ENCODE measurements at places on chromosomes 12 and 14.

DNA sequence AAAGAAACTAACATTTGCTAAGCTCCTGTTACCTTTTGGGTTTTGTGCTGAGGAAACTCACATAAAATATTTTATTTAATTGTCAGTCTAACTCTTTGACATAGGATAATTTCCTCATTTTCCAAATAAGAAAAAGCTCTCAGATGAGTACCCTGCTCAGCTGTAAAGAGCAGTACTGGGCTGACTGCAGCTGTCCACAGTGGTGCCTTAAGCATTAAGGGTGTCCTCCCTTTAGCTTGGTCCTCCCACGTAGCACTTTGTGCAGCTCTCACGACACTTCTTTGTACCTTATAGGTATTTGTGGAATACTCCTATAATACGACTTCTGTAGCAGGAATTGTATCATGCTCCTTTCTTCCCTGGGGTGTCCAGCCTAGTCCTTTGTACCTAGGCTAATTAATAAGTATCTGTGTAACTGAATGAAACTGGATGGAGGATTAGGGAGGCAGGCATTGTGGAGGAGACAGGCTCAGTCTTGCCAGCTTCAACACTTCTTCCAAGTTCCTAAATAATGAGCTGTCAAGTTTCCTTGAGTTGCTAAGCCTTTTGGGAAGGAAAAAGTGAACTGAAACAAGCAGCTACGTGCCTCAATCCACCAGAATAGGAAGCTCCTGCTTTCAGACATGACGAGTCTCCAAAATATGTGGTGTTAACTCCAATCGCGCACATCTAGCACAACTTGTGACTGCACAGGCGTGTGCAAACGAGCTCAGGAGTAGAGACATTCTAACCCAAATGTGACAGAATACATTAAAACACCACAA, 123.0 kb downstream of the SLC38A4 start:
- DNase-seq: no peak

- DNase-seq: peak; percentile 86
Observed at GRCh38 chr12:48296586-48297282, 54.0 kb downstream of the ZNF641 start.

GRCh38 chr14:51963286-51963685, 26.1 kb upstream of the RTRAF start:
- no peak for DNase-seq

DNA sequence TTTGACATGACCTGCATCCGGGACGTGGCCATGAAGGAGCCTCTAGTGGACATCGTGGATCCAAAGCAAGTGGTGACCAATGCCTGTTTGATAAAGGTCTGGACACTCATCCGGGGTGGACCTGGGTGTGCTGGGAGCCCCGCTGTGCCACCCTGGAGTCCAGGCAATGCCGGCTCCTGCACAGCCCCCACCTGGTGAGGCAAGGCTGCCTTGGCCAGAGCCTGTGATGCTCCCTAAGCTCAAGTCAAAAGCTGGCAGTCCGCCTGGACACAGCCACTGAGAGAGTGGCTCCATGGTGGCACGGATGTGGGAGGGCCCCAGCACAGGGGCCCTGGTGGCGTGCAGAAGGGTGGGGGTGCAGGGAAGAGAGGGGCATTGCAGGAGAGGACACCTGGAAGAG, 85.9 kb downstream of the PRMT8 start:
- no peak for DNase-seq

GRCh38 chr14:31895206-31895605, 181.9 kb upstream of the ARHGAP5 start:
- DNase-seq: no peak

GRCh38 chr12:57341275-57341990, 89.4 kb downstream of the R3HDM2 start:
- no peak for DNase-seq

GRCh38 chr12:26233631-26234030, 38.3 kb downstream of the SSPN start:
- DNase-seq: no peak

GRCh38 chr14:38900887-38901286, 202.1 kb downstream of the SEC23A start:
- no peak for DNase-seq

DNA sequence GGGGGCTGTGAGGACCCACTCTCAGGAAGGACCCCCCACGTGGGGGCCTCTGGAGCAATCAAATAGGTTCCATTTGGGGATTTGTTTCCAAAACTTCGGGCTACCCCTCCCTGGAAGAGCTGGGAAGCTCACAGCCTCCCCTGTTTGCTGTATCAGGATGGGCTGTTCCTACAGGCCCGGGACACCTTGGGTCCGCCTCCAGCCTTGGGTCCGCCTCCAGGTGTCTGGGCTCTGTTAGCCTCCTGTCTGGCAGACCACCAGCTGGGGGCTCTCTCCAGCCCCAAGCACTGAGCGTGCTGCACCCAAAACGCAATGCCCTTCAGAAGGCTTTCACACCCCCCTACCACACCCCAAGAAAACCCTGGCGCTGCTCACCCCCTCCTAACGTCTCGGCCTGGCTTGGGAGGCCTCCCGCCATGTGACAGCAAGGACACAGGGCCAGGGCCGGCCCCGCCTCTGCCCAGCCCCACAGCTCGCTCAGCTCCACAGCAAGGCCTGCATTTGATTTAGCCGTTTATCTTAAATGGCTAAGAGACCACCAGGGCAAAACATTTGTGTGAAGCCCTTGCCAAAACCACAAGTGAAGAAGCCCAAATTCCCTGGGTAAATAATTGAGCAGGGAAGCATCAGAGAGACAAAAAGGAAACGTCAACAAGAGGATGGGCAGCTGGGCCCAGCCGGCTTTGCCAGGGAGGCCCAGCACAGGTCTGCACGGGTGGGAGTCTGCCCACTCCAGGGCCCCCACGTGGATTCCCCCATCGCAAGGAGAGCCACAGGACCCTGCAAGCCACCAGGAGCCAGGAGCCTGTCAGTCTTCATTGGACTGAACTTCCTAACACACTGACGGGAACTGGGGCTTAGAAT, 39.9 kb downstream of the BCL11B start:
- no peak for DNase-seq

GRCh38 chr12:6182279-6182898, 17.8 kb upstream of the CD9 start:
- DNase-seq: peak; percentile 55

GRCh38 chr12:111546758-111547383, 52.2 kb downstream of the ATXN2 start:
- no peak for DNase-seq

- DNase-seq: no peak
Observed at GRCh38 chr12:97168804-97169203, 261.7 kb downstream of the NEDD1 start.

- DNase-seq: no peak
Observed at GRCh38 chr14:53331247-53331646, 178.1 kb upstream of the DDHD1 start.

GRCh38 chr12:82415402-82415801, 57.1 kb downstream of the METTL25 start:
- DNase-seq: no peak

DNA sequence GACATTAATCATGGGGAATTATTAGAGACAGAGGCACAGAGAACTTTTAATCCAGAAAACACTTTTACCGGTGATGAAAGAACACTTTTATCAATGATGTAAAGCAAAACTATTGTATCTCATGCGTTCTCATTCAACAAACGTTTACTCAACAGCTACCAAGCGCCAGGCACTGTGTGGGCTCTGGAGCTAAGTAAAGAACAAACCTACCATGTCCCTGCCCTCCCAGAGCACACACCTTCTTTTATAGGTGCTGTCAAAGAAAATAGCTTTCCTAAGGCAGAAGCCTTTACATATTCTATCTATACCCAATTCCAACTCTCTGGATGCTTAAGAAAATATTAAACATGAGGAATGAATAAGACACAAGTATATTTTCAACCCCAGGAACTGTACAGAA, 91.1 kb downstream of the FOXN3 start:
- no peak for DNase-seq

- DNase-seq: no peak
Observed at GRCh38 chr14:51014086-51014485, 69.8 kb upstream of the PYGL start.

GRCh38 chr14:103113774-103114173, 9.5 kb upstream of the TNFAIP2 start:
- DNase-seq: no peak

- peak; percentile 53 for DNase-seq
Observed at GRCh38 chr14:69044965-69045555, 66.0 kb upstream of the ACTN1 start.

- DNase-seq: peak; percentile 72
Observed at GRCh38 chr14:99534863-99535262, 53.7 kb downstream of the CCNK start.

- DNase-seq: peak; percentile 87
Observed at GRCh38 chr12:94100990-94101737, 47.2 kb upstream of the PLXNC1 start.

- no peak for DNase-seq
Observed at GRCh38 chr12:27142101-27142721, 59.8 kb upstream of the C12orf71 start.

DNA sequence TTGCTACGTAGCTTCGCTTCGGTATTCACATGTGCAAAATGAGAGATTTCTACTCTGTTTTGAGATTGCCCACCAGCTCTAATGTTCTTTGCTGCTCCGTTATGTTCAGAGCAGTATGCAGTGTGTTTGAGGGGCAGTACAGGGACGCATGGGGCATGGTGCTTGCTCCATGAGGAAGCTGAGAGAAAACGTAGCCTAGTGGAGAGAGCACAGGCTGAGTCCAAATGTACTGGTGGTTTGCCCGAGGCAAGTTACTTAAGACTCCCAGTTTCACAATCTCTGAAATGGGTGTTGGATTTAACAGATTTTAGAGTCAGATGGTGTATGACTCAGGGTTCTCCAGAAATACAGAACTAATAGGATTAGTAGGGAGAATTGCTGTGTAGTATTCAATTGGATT, 310.5 kb downstream of the ETNK1 start:
- no peak for DNase-seq

DNA sequence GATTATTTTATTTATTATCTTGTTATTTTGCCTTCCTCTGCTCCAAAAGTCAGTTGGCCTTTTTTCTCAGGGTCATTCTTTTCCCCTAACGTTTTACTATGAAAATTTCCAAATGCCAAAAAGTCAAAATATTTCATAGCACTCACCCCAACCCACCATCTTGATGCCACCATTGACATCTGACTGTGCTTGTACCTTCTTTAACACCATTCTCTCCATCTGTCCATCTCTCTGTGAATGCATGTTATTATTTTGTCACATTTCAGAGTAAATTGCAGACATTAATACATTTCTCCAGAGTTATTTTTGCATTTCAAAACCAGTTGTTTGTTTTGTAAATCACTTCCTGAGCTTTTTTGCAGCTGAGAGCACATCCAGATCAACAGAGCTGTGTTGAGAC, 38.6 kb downstream of the FOXN4 start:
- DNase-seq: no peak

DNA sequence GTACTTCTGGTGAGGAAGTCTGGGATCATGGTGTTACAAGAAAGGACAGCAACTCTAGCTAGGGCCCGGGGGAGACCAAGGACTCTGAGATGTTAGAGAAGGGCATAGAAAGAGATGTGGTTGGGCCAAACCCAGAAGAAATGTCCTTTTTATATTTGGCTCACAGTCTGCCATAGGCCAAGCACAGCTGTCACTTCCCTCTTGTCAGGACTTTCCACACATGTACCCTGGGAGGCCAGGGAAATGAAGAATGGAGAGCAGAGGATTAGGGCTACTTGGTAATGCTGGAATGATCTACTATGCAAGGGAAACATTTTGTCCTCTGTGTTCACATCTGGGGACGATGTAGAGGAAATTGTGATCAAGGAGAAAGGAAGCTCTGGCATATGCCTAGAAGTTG, 9.2 kb downstream of the MYO1A start:
- no peak for DNase-seq

- peak; percentile 20 for DNase-seq
Observed at GRCh38 chr12:131101006-131101405, 147.3 kb downstream of the ADGRD1 start.

DNA sequence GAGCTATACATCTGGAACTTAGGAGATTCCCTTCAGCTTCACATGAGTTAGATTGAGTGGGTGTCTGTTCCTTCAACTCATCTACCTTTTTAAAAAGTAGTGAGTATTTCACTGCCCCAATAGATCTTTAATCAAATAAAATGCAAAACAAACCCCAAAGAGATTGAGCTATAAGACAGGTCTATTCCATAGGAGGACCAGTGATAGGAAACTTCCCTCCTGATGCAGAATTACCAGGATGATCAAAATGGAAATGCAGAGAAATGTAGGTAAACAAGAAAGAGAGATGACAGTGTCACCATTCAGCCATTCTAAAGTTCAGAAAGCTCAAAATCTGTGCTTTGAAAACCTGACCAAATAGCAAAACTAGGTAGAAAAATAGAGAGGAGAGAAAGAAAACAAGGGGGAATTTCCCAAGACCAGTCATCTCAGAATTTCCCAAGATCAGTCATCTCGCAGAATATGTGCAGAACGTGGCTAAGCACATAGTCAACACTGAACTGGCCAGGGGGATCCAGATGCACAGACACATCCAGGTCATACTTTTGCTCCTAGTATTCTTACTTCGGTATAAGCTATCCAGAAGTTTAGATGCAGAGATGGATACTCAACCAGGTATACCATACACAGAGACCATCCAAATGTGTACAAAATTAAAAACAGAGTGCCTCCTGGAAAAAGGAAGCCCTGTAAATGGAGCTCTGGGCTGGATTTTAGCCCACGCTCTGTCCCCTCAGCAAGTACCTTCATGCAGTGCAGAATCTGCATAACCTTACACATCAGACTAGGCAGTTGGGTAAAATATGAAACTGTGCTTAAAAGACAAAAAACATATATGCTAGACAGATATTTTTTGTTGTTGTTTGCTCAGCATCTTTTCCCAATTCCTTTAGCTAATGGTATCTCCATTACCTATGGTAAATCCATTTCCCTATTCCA, 27.4 kb downstream of the SLC41A2 start:
- DNase-seq: no peak

DNA sequence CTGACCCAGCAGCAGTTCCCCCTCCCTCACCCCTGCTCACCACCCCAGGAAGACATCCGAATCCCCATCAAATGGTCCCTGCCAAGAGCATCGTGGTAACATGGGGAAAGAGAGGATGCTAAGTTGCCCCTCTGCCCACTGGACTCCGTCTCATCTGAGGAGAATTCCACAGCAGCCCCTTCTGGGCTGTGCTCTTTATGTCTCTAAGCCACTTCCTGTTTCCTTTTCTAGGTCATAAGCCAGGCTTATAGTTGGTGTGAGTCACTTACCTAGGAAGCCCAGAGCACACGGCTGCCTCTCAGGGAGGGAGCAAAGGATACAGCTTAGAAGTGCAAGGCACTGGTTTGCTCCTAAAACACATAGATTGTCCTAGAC, 76.0 kb downstream of the VCPKMT start:
- no peak for DNase-seq

DNA sequence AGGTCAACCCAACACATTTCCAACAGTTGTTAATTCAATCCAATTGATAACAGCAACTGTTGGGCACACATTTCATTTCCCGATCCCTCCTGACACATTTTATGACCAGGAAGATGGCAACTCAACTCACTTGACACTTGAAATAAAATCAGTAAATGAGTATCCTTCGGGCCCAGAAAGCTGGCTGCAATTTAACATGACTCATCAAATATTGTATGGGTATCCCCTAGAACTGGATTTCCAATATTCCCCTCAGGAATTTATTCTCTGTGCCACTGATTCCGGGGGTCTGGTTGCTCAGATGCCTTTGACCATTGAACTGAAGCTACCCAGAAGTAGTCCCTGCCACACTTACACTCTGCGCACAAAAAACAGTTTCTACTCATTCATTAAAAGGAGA, 42.1 kb downstream of the INTS13 start:
- no peak for DNase-seq
